ENCODE measurements at places on chromosomes 3 and 15.

GRCh38 chr3:71907996-71908395 lies 123.0 kb upstream of the PROK2 start:
- no peak for DNase-seq

GRCh38 chr3:39752751-39753150 lies 56.7 kb upstream of the MYRIP start:
- no peak for DNase-seq

DNA sequence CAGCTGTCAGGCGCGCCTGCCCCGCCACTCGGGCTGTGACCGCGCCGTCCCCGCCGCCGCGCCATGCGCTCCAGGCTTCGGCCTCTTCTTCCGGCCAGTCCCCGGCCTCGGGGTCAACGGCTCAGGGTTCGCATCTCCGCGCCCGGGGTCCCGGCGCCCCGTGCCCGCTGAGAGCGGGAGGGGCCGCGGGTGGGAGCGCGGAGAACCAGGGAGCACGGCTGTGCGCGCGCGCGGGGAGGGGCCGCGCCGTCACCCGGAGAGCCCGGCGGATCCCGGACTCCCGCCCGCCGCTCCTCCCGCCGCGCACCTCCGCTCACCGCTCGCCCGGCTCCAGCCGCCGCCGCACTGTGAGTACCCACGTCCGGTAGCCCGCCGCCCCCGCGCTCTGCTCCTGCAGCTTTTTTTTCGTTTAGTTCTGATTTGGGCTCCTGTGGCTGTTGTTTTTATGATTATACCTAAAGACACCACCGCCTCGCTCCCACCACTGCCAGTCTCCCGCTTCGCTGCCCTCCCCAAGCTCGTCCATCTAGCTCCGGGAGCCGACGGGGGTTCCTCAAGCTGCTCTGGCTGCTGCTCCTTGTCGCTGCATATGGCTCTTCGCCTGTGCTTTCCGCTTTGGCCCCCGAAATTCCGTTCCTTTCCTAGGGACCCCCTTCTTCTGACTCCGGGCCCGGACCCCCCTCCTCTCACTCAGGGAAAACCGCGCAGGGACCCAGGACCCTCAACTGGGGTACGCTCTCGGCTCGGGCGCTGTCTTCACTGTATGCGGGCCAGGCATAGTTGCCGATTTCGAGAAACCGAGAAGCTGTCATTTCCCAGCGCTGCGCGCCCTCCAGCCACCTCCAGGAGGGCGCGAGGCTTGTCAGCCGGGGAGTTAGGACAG lies 1.8 kb upstream of the SKOR1 start:
- DNase-seq, result peak; percentile 45

DNA sequence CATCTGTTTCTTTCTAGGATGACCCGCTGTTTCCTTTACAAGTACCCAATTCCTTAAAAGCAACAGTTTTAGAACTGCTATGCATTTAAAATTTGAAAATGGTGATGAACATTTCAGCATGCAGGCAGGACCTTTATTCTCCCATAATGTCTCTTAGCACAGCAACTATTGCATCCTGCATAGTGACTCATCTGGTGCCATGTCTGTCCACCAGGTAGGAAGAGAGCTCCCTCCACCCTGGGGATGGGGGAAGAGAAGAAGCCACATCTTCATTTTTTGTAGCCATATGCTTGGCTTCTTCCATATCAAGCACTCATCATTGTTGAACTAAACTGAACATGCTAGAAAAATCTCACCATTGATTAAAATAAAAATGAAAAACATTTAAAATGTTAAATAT lies 9.9 kb downstream of the GPR15 start:
- no peak for DNase-seq

- DNase-seq, result peak; percentile 4
Observed at GRCh38 chr3:71304684-71305083, 278.8 kb downstream of the FOXP1 start.

GRCh38 chr3:195040094-195040493 lies 230.9 kb downstream of the XXYLT1 start:
- no peak for DNase-seq

GRCh38 chr3:47128137-47128536 lies 35.8 kb downstream of the SETD2 start:
- DNase-seq, result no peak

DNA sequence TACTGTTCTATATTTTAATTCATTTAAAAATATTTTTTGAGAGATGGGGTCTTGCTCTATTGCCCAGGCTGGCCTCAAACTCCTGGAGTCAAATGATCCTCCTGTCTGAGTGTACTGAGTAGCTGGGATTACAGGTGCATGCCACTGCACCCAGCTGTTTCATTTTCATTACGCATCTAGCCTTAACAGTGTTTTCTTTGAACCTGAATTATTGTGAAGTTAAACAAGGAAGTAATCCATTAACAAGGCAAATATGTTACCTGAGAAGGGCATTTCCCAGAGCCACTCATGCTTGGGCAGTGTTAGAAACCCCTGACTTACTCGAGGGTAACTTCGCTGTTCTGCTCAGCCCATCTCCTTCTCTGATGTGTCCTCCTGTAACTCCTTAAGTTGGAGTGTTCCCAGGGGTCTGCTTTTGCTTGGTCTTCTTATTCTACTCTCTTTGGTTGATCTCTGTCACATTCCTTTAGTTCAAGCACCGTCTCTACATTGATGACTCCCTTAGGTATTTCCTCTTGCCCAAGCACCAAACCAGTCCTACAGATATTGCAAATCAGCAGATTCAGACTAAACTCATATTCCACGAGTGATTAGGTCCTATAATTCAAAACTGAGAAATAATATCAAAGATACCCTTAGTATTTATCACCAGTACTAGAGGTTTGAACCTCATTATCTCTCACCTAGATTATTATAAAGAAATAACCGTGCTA lies 107.9 kb downstream of the STAC start:
- DNase-seq, result no peak

GRCh38 chr3:157063926-157064325 lies 96.0 kb downstream of the CCNL1 start:
- peak; percentile 70 for DNase-seq

DNA sequence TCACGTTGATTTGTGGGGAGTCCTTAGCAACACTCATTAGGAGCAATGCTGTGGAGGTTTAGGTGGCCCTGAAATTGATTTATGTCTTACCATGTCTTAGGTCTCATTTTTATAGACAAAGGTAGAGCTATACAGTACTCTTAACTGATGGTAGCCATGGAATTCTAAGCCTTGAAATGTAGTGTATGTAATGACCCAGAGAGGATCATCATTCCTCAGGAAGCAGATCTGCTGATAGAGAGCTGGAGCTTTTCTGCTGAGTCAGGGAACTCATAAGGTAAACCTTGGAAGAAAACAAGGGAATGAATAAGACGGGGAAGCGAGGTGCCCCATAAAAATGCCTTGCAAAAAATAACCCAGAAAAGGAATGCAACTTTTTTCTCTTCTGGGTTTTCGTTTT lies 34.0 kb upstream of the ZNF639 start:
- DNase-seq, result no peak

GRCh38 chr3:128559486-128560225 lies 66.7 kb upstream of the GATA2 start:
- peak; percentile 72 for DNase-seq

GRCh38 chr3:54034971-54035370 lies 87.4 kb upstream of the CACNA2D3 start:
- no peak for DNase-seq

- no peak for DNase-seq
Observed at GRCh38 chr3:21484828-21485144, 266.2 kb downstream of the ZNF385D start.

DNA sequence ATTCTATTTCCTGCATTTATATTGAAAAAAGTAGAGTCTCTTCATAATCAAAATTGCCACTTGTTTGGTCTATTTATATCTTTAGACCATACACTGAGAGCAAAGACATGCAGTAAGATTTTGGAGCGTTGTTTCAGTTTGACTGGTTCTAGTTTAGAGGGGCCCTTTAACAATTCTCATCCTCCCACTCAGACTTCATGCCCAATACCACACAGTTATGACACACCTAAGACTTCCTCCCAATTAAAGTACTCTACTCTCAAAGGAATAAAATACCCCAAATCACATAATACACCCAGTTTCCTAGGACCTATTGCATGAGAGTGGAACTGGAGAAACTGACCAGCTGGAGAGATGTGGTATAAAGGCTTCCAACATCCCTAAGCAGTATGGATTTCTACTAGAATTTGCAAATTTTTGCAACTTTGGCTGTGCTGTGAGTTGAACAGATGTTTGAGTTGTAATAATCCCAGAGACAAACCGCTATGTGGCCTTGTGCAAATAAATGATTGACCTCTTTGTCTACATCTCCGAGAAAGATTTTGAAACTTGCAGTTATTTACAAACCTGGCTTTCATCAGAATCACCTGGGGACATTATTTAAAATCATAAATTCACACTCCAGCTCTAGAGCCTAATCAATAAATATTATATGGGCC lies 170.0 kb upstream of the ROBO2 start:
- DNase-seq, result no peak

GRCh38 chr3:129563332-129563731 lies 20.4 kb downstream of the H1-8 start:
- no peak for DNase-seq

DNA sequence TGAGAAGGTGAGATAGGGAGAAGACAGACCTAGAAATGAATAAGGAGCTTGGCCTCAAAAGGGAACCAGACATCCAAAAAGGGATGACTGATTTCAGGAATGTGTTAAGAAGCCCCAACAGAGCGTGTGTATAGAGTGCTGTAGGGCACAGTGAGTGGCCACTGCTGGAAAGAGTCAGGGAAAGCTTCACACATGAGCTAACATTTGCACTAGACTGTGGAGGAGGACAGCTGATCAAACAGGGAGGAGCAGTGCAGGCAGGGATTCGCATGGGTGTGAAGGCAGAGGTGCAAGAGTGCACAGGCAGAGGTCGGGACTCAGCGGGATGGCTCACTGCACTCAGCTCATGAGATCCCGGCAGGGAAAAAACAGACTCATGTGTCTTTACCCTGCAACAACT lies 61.8 kb downstream of the NPTN start:
- DNase-seq, result peak; percentile 26

- no peak for DNase-seq
Observed at GRCh38 chr3:133700351-133700750, 38.6 kb upstream of the TOPBP1 start.

DNA sequence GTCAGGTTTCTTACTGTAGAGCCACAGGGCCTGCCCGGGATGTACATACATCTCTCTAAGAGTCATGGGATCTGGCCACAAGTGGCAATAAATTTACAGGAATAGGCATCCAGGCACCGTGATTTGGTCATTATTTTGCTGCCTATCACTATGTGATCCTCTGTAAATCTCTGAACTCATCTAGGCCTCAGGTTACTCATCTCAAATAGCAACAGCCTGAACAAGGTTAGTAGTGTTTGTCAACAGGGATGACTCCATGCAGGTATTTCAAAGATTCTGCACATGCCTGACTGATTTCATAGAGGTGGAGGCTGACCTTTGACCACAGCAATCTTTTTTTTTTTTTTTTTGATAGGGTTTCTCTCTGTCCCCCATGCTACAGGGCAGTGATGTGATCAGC lies 88.8 kb upstream of the TBL1XR1 start:
- DNase-seq, result no peak

DNA sequence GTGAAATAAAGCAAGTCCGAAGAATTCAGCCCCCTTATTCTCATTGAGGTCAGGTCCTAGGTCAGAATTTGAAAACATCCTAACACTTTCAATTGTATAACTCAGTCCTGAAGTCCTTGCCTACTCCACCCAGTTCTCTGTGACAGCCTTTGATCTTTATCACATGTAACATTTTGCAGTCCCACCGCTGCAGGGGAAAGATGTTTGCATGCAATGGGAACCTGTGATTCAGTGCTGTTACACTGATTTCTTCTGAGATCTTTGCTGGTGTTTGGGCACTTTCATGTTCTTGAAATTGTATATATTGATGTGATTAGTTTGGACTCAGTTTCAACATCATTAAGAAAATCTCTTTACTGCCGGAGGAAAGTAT lies 18.0 kb upstream of the SECISBP2L start:
- no peak for DNase-seq

DNA sequence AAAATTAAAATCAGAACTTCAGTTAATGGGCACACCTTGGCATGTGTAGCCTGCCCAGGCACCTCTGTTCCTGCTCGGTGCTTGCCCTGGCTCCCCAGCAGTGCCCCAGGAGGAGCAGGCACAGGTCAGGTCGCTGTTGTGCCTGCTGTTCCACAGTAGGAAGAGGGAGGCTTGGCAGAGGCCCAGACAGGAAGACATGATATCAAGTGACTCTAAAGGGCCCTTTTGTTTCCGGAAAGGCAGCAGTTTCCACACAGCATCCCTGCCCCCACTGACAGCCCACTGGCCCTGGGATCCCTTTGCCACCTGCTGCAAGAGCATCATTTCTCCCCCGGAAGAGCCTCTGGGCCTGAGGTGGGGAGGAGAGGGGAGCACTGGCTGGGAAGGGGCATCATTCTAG lies 40.5 kb upstream of the HES1 start:
- peak; percentile 93 for DNase-seq

- DNase-seq, result no peak
Observed at GRCh38 chr15:75358771-75359536, 9.5 kb downstream of the MAN2C1 start.

GRCh38 chr3:182704926-182705325 lies 88.4 kb upstream of the ATP11B start:
- peak; percentile 15 for DNase-seq

DNA sequence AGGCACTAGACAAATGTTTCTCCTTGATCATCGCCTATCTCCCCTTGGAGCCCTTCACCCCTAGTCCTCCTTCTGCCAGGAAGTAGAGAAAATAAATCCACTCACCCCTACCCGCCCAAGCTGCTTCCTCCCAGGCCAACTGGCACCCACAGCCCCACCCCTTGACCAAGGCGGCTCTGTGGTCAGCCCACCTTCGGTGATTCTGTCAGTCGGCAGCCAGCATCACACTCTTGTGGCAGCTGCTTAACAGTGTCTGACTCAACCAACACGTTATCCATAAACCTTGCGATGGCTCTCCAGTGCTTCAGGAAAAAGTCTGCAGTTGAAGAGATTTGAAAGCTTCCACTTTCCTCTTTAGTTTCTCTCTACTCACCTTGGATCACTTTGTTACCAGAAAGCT lies 7.6 kb downstream of the SHF start:
- DNase-seq, result no peak

- peak; percentile 33 for DNase-seq
Observed at GRCh38 chr15:63945007-63945788, 101.1 kb downstream of the DAPK2 start.

DNA sequence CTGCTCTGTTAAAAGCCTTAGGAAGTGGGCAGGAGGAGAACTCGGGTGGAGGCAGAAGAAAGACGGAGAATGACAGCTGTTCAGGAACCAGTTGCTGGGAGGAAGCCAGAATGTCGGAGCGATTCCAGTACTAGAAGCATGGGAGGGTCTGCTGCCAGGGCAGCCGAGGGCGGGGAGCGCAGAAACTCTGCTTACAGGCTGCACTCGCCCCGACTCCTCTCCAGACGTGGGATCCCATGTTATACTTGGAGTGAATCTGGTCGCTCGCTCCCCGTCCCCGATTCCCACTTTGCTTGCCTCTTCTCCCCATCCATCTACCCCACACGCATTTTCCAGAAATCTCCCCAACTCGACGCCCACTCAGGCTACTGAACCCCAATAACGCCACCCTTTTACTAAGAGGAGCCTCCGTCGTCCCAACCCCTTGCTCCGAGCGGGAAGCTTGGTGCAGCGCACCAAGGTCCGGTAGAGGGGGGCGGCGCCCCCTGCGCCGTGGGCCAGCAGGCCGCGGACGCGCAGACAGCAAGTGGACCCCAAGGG lies 665 bp downstream of the GATM start:
- DNase-seq, result peak; percentile 5

Measured in COR-L47 (cell line).